AML-193 (cell line): ENCODE measurements at places on chromosomes 2 and 18.
A peak's percentile ranks its signal among the peaks of the same experiment; 100 is the strongest.

DNA sequence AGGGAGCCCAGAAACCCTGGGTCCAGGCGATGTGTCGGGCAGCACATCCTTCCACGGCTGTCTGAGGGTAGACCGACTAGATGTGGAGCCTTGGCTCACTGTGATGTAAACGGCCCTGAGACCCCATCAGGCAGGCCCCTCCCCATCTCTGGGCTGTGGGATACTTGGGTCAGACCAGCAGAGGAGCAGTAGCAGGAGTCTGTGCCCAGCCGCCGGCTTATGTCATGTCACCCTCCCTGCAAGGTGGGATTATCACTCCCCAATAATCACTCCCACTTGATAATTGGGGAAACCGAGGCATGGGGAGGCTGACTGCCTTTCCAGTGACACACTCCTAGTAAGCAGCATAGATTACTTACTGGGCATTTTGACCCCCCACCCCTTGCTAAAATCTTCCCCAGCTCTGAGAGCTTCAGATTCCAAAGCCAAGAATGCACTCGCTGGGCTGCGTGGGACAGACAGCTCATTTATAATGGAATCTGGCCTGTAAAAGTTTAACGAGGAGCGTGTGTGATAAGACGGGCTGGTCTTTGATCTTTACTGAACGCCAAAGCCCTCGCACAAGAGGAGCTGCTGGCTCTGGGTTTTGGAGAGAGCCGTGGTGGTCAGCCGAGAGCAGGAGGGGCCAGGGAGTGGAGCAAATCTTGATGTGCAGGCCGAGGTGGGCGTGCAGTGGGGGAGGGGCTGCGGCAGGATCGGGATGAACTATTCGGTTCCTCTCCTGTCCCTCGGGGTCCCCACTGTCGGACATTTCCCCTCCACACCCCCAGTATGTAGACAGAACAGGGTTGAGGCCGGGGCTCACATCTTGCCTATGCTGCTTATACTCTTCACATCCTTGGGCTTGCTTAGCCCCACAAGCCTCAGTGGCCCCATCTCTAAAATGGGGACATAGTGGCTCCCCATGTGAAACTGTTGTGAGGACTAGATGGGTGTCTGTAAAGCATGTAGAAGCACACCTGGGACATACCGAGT is 200.0 kb downstream of the GLI2 start:
- no peak for DNase-seq

GRCh38 chr2:47129191-47129706 is 25.9 kb downstream of the STPG4 start:
- no peak for DNase-seq

DNA sequence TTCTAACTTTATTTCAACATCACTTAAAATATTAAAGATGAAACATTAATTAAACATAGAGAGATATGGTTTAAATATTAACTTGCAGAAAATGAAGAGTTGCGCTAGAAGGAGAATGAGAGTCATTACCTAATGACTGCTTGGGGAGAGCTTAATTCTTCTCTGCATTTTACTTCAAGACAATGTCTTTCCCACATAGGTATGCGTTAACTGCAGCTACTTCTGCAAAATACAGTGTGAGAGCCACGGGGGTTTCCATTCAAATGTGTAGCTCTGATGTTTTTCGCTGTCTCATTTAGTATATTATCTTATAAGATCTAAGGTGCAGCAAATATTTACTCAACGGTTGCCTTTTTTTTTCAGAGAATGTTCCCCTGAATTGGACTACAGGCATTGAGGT is 126.7 kb downstream of the TMX3 start:
- no peak for DNase-seq

GRCh38 chr2:169184074-169184473 is 114.7 kb downstream of the DHRS9 start:
- no peak for DNase-seq

GRCh38 chr2:170929686-170930050 is 615 bp downstream of the GORASP2 start:
- DNase-seq, result peak; percentile 18

GRCh38 chr2:112827604-112828185 is 8.9 kb downstream of the IL1B start:
- no peak for DNase-seq

- DNase-seq, result no peak
Observed at GRCh38 chr2:65299246-65299645, 71.6 kb downstream of the ACTR2 start.

GRCh38 chr2:20370191-20370590 is 19.5 kb upstream of the PUM2 start:
- no peak for DNase-seq

DNA sequence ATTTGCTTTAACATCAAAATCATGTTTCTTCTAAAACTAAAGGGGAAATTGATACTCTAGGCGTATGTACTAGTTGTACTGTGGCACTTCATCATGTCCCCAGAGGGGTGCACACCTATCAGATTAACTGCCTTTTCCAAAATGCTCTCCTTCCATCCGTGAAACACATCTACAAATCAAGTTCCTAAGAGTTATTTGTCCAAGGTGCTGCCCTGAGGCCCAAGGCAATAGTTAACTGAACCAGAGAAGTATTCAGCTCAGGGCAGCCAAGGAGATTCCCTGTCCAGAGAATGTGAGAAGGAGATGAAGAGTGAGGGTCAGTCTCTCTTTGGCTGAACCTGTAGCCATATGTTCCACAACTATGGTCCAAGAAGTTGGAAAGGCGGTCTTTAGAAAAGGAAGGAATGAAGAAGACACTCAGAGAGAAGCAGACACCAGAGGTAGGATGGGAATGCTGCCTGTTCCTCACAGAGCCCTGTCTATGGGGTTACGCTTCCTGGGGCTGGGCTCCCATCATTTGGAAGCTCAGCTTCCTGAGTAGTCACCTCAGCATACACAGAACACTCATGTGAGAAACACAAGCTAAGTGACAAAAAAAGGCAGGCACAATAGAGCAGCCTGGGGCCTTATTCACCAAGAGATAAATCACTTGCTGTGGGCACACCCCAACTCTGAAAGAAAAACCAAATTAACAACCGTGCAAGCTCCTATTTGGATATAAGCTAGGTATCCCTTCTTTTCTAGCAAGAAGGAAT is 55.6 kb downstream of the ANKRD44 start:
- DNase-seq, result no peak

- no peak for DNase-seq
Observed at GRCh38 chr2:239081622-239082021, 233.7 kb downstream of the TWIST2 start.

GRCh38 chr2:220893411-220893810 is 678.7 kb downstream of the EPHA4 start:
- no peak for DNase-seq

DNA sequence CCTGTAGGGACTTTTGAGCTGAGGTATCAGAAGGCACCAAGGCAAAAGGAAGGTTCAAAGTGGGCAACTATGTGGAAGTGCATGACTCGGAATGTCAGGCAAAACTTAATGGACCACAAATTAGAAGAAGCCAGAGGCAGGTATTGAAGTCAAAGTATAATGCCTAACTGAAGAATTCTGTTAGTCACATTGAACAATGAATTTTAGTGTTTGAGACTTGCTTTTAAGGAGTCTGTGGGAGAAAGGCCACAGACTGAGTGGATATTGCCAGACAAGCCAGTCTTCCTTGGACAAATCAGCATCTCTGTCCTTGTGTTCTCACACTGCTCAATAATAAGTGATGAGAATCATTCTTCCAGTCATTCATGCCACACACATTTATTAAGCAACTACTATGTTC is 498.9 kb downstream of the STK39 start:
- DNase-seq, result no peak

DNA sequence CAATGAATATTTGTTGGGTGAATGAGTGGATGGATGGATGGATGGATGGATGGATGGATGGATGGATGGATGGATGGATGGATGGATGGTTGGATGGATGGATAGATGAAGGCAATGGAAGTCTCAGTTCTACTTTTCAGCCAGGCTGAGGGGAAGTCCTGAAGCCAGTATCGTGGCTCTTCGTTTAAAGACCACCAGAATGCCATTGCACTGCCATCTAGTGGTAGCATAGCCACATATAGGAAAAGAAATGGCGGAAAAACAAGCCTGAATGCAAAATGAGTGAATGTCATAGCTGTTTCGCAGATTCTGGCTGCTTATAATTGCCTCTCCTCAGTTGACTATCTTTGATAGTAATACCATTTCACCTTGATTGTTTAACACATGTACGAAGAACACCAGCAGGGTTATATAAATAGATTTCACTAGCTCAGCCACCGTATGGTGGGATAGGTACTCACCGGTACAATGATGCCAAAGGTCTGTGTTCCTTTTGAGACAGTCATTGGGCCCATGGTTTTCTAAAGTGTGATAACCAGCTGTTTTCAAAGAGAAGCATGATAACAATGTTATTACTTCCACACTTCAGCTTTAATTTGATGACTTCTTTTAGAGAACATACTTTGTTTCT is 62.3 kb upstream of the GREB1L start:
- DNase-seq, result peak; percentile 70

- peak; percentile 23 for DNase-seq
Observed at GRCh38 chr2:218074031-218074430, 5.0 kb downstream of the RUFY4 start.

- DNase-seq, result no peak
Observed at GRCh38 chr2:111167076-111167862, 46.6 kb downstream of the BCL2L11 start.

DNA sequence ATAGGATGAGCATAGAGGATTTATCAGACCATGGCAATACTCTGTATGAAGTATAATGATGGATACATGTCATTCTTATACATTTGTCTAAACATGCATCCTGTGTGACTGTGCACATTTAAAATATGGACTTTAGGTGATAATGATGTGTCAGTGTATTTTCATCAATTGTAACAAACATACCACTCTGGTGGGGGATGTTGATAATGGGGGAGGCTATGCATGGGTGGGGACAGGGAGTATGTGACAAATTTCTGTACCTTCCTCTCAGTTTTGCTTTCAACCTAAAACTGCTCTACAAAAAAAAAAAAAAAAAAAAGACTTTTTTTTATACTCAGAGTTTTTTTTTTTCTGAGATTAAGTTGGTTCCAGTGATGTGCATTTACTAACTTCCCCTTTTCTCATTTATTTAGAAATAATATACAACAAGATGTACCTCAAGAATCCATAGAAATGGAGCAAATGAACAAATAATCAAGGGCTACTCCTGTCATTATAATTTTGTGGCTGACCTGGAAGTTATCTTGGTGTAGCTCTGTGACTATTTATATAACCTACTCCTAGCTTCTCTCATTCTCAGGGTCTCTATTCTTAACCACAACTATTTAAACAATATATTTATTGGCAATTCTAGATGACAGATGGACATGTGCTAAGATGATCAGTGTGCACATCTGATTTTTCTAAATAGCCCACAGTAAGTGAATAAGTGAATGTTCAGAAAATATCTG is 108.9 kb upstream of the ITGA4 start:
- peak; percentile 25 for DNase-seq

DNA sequence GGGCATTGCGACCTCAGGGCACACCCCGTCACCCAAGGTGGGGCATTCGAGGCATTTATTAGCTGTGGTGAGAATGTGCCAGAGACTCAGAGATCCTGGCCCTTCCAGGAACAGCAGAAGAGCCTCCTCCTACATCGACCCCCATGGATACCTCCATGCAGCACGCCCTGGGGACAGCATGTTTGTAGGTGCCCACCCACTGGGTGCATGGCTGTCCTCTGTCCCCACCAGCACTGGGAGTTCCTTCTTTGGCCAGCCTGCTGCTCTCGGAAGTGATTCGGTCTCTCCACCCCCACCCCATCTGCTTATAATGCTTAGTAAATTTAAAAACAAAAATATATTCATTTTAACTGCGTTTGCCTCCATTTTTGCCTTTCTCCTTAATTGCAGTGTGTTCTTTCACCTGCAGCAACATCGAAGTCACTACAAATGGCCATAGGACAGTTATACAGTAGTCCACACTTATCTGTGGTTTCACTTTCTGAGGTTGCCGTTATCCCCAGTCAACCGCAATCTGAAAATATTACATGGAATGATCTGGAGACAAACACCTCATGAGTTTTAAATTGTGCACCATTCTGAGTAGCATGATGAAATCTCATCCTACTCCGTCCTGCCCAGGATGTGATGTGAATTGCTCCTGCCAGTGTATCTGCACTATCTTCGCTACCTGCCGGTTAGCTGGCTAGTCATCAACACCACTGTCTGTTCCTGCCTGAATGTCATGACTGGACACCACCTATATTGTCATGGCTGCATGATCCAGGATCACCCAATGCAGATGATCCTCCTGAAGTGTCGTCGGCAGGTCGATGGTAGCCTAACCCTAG is 29.6 kb upstream of the ZCCHC2 start:
- no peak for DNase-seq

DNA sequence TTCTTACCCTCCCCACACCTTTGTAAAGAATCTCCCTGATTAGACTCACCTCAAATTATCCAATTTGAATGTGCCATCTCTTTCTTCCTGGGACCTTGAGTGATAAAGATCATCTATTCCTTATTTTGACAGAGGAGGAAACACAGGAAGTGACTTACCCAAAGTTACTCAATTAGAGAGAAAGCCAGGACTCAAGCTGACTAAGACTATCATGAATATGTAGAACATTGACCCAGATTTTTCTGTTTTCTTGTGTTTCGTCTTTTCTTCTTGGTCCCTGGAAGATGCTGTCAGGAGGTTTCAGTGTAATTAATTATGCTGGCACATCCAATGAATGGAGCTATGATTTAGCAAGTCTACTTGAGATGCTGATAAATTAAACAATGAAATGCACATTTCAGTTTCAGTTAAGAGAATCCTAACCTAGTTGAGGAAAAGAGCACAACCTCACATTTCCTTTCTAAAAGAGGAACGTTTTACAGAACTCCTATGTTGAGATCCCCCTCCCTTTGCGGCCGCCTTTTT is 380.4 kb downstream of the CLIP4 start:
- DNase-seq, result no peak

DNA sequence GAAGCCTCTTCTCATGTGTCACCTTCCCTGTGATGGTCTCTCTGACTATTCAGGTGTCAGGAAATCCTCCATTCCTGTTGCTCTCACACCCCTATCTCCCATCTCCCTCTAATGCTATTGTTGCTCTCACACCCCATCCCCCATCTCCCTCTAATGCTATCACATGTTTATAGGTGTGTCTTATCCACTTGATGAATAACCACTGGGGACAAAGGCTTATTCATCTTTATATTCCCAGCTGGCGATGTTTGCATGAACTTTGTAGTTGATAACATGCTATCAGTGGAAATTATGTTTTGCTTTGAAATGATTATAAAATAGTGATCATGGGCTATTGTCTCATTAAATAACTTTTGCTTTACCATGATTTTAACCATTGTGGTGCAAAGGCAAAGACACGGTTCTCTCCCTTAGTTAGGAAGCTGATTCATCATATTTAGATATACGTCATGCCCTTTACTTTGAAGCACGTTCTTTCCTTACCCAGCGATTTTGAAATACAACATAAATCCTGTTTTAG is 220.5 kb downstream of the PMAIP1 start:
- DNase-seq, result no peak

- no peak for DNase-seq
Observed at GRCh38 chr18:55927831-55928230, 339.8 kb upstream of the TCF4 start.

DNA sequence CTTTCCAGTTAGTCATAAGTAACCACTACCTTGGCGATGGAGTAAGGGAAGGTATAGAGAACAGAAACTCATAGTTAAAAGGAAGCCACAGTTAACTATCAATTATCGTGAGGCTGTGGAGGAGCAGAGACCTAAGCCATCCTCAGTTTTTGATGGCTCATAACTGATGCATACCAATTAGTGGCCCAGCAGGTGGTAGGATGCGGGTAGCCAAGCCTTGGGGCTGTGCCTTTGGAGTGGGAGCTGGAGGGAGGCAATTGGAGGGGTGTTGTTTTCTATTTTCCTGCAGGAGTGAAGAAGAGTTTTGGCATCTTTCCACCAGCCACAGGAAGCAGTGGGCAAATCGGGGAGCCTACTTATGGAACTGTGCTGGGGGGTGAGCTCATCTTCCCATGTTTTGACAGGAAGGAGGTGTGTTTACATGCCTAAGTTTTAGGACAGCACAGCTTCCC is 194.8 kb downstream of the TPGS2 start:
- DNase-seq, result no peak
